ENCODE measurements at places on chromosomes 11 and 22. TPM values are rescaled to one million over a fixed set of nuclear protein-coding genes. Genes with fewer than 3 reads are reported as not detected.

The PRR33 gene
- 7.2 TPM for polyA plus RNA-seq

The NLRP14 gene
- polyA plus RNA-seq: not detected

The DDTL gene
- 3.3 TPM for polyA plus RNA-seq

The PLAAT2 gene
- polyA plus RNA-seq: not detected

The P2RX3 gene
- 4.2 TPM for polyA plus RNA-seq

The SCGB1D2 gene
- polyA plus RNA-seq: not detected

The MMP8 gene
- polyA plus RNA-seq: 0.10 TPM

DNA sequence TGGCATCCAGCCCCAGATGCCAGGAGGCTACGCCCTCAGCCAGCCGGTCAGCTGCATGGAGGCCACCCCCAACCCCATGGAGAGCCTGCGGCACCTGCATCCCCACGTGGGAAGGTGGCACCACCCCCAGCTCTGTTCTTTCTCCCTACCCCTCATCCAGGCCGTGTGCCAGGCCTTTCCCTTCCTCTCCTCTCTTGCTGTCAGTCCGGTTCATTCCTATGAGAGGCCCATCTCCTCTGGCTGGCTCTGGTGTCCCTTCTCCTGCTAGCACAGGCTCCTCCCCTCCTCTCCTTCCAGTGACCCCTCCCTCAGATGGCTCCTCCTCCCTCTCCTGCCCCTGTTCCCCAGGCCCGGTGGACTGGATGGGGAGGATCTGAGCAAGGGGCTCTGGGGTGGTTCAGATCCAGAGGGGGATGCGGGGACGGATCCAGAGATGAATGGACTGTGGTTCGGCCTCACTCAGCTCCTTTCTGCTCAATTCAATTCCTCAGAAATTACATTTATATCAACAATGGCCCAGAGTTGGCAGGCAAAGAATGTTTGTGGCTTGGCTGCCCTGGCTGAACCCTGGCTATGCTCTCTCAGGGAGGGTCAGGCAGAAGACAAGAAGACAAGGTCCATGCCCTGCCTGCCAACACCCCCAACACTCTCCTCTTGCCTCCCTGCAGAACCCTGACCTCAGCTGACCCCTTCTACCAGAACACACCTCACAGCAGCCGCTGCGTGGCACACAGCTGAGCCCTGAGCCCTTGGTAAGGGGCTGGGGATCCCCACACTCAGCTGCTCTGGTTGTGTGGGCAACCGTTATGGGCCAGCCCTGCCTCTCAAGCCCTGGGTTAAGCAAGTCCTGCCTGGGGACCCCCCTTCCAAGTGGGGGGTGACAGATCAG, 18.5 kb upstream of the LRRC10B start:
- DNase-seq: no peak

GRCh38 chr11:17233101-17233500, 25.3 kb upstream of the PIK3C2A start:
- DNase-seq: no peak

- no peak for DNase-seq
Measured at GRCh38 chr22:48188231-48188721, 1425.8 kb downstream of the TBC1D22A start.

DNA sequence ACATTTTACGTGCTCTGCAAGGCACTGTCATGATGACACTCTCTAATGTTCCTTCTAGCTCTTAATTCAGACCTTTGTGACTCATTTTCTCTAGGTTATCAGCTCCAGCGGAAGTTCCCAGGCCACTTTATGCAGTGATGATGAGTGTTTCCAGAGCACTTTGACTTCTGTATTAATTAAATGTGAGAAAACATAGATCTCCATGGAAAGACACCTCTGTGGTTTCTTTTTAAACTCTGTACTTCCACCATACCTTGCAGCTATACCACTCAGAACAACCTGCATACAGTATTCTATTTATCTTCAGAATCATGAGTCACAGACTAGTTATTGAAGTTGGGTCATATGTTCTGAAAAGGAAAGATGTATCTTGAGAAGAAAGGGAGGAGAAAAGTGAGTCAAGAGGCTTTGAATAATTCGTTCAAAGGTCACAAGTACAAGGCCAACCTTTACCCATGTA, 175.6 kb upstream of the TENM4 start:
- no peak for DNase-seq

DNA sequence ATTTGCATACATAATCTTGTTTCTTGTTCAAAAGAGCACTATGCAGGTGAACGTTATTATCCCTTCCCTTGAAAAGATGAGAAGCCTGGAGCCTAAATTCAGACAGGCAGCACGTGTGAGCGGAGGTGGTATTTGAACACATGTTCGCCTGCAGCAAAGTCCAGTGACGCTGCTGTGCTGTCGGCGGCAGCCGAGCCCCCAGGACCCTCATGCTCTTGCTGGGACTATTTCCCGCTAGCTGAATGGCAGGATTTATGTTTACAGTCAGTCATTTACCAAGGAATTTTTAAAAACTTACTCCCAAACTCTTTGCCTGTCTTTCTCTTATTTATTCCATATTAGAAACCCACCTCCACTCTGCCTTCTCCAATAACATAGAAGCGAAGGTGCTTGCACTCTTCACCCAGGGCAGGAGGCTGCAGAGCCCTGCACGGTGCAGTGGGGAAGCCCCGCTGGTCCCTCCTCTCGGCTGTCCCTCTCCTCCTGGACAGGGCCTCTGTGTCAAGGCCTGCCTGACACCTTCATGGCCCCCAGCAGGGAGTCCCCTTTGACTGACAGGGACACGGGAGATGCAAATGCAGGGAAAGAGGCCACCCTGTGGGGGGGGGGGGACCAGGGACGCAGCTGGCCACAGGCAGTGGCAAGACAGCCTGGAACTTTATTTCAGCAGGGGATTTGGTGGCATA, 528.5 kb upstream of the B3GAT1 start:
- no peak for DNase-seq

DNA sequence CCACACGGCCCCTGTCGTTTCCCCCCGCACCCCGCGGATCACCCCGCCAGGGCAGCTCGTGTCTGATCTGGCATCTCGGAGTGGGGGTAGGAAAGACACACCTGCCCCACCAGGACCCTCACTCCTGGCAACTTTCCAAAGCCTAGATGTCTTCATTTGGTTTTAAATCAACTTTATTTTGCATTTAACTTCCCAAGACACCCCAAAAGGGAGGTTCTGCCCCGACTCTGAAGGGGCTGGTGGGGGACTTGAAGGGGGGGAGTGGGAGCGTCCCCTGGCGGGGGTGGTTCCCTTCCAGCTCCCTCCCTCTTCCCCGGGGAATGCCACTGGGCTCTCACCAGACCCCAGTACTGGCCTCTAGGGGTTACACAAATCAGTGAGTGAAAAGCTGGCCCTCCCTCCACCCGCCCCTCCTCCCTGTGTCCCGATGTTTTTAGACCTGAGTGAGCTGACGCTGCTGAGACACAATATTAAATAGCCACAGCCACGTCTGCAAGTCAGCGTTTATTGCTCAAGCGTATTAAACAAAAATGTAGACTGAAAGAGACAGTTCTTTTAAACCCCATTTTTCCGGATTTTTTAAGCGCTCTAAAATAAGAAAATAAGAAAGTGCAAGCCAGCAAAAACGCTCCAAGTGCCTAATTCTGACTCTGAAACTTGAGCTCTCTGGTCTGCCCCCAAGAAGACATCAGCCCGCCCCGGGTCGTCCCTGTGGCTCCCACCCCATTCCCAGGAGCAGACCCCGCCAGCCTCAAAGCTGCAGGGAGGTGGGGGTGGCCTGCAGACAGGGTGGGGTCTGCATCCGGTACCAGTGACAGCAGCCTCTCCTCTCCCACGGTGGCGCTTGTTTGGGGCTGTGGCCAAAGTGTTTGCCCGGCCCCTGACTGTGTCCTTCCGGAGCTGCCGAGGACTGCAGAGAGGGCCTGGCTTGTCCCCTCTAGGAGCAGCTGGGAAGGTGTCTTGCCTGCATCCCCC, 1.1 kb upstream of the TTLL8 start:
- DNase-seq: peak; percentile 23
